ENCODE measurements at places on chromosomes 4 and X.
A peak's percentile ranks its signal among the peaks of the same experiment; 100 is the strongest.

- DNase-seq, result no peak
Measured at GRCh38 chr4:94957030-94957429, 199.3 kb downstream of the BMPR1B start.

DNA sequence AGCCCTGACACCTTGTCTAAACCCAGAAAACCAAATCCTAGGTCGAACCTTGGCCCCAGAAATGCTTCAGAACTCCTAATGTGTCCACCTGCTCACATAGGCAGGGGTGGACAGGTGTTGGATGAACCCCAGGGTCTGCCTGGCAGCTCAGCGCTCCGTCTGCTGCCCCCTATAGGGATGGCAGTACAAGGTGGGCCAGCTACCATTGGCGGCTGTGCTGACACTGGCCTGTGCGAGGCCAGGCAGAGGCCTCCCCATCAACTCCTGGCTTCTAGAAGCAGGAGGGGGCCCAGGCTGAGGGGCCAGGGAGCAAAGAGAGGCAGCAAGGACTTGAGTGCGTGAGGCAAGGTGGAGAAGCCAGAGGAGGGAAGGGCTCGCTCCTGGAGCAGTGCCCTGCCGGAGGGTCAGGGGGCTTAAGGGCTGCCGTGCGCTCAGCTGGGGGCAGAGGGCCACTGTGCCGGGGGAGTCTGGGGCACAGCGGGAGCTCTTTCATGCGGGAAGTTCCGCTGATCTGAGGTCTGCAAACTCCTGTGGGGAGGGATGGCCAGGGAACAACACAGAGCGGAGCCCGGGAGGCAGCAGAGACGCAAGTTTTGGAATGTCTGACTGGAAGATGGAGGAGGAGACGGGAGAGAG lies 20.6 kb downstream of the CCNQ start:
- DNase-seq, result no peak

DNA sequence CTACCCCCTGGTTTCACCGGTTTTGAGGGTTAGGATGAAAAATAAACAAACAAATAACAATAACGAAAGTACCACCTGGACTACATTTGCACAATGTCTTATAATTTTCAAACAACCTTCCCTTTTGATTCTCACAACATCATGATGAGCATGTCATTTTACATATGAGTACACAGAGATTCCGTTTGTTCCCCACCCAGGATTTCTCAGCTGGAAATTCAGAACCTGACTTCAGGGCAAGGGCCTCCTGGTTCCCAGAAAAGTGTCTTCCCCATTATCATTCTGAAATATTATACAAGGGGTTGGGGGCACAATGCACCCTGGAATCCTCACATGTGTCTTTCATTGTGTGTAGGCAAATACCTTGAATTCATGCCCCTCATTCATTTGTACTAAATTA lies 135.8 kb upstream of the NOCT start:
- no peak for DNase-seq

DNA sequence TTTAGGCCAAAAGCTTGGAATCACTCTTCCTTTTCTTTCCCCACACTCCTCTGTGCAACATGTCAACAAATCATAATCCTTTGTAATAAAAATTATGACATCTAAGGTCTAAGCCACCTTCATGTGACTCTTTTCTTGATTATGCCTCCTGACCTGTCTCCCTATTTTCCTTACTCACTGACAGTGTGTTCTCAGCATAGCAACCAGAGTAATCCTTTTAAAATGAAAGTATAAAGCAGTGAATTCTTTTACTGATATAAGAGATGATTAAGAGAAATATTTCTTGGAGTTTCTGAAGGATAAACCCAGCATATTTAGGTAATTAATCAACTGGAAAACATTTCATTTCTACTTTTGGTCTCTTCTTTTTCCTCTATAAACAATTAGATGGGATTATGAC lies 44.7 kb downstream of the USO1 start:
- no peak for DNase-seq

GRCh38 chrX:153496590-153496959 lies 1.8 kb downstream of the BGN start:
- DNase-seq, result no peak

GRCh38 chr4:52192721-52193135 lies 141.6 kb downstream of the SPATA18 start:
- no peak for DNase-seq

- no peak for DNase-seq
Measured at GRCh38 chr4:6031846-6032245, 13.6 kb upstream of the C4orf50 start.

GRCh38 chr4:183099537-183100297 lies 660 bp downstream of the WWC2 start:
- no peak for DNase-seq

- no peak for DNase-seq
Measured at GRCh38 chr4:106681381-106681921, 312.9 kb upstream of the GIMD1 start.

DNA sequence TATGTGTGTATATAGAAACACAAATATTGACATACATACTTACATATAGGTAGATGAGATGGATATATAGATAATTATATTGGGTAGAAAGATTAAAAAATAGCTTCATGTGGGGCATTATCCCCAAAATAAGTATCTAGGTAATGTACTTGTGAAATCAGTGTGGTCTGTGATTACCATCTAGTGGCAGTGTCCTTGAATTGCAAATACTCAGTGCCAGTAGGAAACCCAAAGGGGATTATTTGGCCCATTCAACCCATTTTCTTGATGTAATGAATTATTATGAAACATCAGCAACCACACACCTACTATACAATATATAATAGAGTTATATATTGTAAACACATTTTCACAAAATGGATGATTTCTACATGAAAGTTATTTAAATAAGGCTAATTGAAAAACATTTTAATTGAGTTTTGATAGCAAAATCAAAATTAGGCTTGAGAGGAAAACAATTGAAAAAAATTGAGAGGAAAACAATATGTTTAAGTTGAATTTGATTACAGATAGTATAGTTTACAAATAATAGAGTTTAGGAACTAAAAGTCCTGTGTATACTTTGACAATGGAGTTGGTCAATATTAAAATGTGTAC lies 389.4 kb downstream of the GALNTL6 start:
- peak; percentile 1 for DNase-seq

DNA sequence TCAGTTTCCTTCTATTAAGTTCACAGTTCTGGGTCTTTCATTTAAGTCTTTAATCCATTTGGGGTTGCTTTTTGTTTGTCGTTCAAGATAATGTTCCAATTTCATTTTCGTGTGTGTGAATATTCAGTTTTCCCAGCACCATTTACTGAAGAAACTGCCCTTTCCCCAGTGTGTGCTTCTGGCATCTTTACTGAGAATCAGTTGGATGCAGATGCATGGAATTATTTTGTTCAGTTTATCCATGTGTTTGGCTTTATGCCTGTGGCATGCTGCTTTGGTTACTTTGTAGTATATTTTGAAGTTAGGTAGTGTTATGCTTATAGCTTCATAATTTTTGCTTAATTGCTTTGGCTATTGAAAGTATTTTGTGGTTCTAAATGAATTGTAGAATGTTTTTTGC lies 163.8 kb upstream of the HDX start:
- no peak for DNase-seq

Measured in activated CD4-positive, alpha-beta T cell treated with anti-CD3 and anti-CD28 coated beads, Interleukin-2, Interleukin-6, amounts not matched to agents 100 ng/mL and 50 ng/mL, durations not matched to agents 16 hours and 8 hours (primary cell).